ENCODE measurements at places on chromosomes 16 and 17.

- no peak for DNase-seq
Observed at GRCh38 chr16:27289669-27290068, 21.1 kb upstream of the NSMCE1 start.

DNA sequence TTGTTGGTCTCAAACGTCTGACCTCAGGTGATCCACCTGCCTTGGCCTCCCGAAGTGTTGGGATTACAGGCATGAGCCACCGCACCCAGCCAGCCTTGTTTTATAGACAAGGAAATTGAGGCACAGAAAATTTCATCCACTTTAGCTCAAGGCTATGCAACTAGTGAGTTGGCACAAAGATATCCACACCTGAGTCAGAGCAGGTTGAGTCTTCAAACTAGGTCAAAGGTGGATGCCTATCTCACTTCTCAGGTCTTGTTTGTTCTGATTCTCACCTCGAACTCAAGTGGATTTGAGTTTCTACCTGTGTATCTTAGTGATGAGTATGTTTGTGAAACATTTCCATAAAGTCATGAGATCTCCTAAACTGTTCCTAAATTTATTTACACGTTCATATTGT lies 35.6 kb upstream of the GAS7 start:
- DNase-seq = no peak

GRCh38 chr17:48483471-48484131 lies 47.2 kb downstream of the HOXB1 start:
- peak; percentile 99 for DNase-seq

DNA sequence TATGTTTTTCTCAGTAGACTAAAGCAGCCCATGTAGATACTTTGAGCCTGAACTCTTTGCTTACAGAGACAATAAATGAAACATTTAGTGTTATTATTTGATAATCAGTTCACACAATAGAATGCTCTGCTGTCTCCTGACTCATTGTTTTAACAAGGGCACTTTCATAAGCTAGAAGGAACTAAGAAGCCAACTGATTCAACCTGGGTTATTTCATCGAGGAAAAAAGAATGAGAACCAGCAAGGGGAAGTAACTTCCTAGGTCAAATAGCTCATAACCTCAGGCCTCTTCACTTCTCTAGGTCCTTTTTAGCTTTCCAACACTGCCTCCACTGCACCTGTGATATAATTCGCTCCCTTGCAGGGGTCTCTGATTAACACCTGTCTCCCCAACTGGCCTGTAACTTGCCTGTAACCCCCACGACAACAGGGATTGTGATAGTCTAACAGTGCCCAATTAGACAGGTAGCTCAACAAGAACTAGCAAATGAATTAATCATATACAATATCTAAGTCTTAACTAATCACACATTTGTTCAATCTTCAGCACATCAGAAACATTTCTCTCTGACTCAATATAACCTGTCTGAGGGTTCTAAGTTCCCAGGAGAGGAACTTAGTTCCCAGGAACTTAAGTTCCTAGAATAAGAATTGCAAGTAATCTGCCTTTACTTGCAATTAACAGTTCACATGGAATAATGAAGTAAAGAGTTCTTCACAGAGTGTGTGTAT lies 34.8 kb downstream of the RFFL start:
- DNase-seq = peak; percentile 18

- no peak for DNase-seq
Observed at GRCh38 chr17:79044462-79044861, 20.5 kb downstream of the C1QTNF1 start.

GRCh38 chr17:59149051-59149450 lies 5.9 kb downstream of the SKA2 start:
- DNase-seq = no peak

DNA sequence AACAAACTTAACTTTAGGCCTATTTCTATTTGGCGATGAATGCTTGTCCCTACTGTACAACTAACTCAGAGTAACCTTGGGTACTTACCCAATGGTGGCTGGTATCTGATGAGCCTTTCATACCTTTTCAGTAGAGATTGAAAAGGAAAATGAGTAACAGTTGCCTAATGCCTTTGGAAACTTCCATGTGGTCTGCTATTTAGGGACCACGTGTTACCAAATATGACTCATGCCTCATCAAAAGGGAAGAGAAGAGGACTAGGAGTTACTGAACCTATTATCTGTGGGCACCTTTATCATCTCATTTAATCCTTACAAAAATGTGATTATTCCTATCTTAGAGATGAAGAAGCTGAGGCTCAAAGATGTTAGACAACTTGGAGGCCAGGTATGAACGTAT lies 8.1 kb downstream of the MYOCD start:
- DNase-seq = peak; percentile 66

GRCh38 chr17:33014751-33015150 lies 23.1 kb downstream of the SPACA3 start:
- DNase-seq = no peak

DNA sequence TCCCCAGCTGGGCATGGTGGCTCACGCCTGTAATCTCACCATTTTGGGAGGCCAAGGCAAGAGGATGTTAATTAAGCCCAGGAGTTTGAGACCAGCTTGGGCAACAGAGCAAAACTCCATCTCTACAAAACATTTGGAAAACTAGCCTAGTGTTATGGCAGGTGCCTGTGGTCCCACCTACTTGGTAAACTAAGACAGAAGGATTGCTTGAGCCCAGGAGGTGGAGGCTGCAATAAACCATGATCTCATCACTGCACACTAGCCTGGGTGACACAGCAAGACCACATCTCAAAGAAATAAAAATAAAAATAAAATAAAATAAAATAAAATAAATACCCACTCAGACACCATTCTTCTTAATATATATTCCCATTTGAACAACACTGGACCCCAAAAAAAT lies 32.0 kb downstream of the EMP2 start:
- DNase-seq = no peak

GRCh38 chr17:76336756-76337412 lies 16.8 kb downstream of the PRPSAP1 start:
- no peak for DNase-seq

GRCh38 chr17:27493088-27493487 lies 36.8 kb downstream of the KSR1 start:
- no peak for DNase-seq

DNA sequence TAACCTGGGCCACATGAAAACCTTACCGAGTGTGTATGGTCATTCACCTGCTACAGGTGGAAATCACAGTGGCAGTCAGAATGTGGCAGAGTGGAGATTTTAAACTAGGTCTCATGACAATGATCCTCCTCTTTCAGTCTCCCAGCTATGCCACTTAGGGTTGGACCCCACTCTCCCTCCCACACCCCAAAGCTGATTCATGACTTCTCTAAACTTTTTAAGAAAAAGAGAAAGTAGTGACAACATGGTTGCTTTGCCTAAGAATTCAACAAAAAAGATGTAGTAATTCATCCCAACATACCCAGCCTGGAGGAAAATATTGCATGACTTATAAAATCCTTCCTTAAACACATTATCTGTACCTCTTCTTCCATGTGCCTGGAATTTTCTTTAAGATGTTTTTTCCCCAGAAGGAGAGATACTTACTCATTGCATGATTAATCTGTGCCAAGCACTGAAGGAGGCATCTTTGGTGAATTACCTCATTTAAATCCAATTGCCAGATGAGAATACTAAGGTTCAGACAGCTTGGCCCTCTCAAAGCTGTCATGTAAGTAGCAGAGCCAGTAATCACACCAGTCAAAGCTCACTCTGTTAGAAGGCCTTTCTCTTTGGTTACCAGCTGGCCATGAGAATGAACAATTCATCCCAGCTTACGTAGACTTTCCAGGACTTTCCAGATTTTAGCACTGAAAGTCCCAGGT lies 119.9 kb downstream of the COPRS start:
- DNase-seq = peak; percentile 77

DNA sequence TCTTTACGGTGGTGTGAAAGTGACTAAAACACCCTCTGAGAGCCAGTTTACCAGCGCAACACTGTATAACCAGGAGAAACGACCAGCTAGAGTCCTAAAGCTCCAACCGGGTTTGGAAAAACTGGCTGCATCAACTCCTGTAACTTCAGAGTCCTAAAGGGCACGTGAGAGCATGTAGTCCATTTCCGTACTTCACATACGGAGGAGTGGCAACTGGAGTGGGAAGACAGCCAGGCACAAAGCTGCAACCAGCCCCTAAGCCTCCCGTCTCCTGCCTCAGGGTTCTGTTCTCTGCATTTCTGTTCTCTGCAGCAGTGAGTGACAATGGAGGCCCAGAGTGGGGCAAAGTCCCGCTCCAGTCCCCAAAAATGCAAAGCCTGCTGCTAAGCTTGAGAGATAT lies 19.2 kb downstream of the TEKT1 start:
- no peak for DNase-seq

DNA sequence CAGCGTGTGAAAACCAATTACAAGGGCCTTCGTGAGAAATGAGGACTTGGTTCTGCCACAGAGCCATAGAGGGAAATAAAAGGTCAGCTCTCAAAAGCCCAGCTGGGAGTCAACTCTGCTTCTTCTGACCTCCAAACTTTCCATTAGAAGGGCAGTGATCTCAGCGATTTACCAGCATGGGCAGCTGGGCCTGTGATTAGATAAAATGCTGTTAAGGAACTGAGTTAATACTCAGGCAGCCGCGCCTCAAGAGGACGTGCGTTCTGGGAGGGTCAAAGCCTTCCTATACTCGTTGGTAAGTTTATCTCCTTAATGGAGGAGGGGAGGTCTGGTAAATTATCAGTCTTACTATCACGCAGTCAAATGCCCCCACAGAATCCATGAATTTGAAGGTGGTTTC lies 480.2 kb upstream of the ERCC4 start:
- no peak for DNase-seq

DNA sequence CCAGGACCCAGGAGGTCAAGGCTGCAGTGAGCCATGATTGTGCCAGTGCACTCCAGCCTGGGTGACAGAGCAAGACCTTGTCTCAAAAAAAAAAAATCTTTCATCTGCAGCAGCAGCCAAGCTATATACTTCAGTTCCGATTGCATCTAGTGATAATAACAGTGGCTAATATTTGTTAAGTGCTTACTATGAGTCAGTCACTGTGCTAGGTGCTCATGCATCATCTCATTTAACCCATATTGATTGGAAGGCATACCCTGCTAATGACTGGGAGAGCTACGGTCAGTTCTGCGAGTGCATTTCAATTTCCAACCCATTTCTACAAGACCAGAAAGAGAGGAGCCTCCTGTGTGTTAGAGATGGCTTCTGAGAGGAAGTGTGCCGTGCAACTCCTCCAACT lies 7.7 kb upstream of the TUBG2 start:
- DNase-seq = no peak

DNA sequence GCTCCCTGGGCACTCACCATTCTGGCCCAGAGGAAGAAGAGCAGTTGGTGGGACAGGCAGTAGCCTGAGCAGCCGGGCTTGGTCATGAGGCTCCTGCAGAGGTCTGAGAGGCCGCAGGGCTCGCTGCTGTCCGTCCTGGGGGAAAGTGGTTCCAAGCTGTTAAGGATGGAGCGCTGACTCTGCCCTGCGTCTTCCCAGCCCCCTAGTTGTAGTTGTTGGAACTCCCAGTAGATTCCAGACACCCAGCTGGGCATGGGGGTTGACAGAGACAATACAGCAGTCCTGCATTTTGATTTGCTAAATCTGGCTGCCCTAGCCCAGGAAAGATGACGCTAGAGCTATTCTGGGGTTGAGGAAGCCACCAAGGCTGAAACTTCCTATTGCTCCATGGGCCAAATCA lies 7.3 kb downstream of the C16orf89 start:
- no peak for DNase-seq

- no peak for DNase-seq
Observed at GRCh38 chr17:32899236-32900013, 22.5 kb upstream of the MYO1D start.

DNA sequence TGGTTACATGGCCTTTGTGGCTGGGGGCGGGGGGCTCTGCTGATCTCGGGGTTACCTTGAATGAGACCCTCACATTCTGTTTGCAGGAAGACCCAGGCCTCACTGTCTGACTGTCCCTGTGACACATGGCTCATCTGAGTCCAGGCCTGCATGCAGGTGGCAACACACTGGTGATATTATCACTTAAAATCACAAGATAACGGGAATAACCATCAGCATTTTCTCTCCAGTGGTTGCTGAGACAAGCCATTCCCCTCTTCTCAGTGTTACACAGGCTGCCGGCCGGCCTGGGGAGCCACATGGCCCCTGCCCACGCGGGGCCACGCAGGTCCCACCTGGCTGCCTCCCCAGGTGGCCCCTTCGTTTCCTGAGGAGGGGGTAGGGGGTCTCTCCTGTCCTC lies 197.6 kb downstream of the ENGASE start:
- DNase-seq = no peak

DNA sequence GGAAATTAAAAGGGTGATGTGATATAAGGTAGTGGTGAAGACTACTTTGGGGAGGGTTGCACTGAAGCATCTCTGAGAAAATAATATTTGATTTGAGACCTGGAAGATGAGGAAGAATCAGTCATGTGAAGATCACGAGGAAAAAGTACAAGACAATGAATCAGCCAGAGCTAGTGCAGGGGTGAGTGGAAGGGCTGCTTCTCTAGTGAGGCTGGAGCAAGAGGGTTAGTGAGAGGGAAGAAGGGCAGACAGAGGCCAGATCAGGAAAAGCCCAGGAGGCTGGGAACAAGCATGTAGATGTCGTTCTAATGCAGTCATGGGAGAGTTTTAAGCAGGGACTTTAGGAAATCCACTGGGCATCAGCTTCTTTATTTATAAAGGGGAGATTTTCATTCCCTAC lies 504.2 kb upstream of the SALL1 start:
- no peak for DNase-seq

- peak; percentile 55 for DNase-seq
Observed at GRCh38 chr17:43576563-43577229, 30.6 kb upstream of the ETV4 start.

DNA sequence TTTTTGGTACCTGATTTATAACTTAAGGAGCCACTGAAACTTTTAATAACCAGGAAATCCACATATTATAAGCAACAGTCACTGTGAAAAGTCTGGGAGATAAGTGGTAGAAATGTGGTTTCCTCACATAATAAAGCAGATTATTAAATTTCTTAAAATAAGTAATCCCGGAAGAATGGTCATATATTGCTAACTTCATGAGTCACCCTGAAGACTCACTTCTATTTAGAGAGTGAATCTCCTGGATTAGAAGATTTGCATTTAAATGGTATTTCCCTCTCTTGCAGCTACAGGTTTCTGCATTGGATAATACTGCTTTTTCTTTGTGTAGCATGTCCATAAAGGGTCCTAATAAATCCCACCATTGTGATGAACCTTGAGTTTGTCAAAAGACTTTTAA lies 1286.8 kb upstream of the CDH8 start:
- no peak for DNase-seq

GRCh38 chr16:5502467-5502869 lies 404.9 kb upstream of the EEF2KMT start:
- DNase-seq = no peak
